ENCODE measurements at places on chromosomes 3 and 15. TPM values are rescaled to one million over a fixed set of nuclear protein-coding genes. Genes with fewer than 3 reads are reported as not detected.

Gene SAMMSON
- total RNA-seq, result not detected

Gene PIAS1
- 27.8 TPM for total RNA-seq

Gene C2CD4A
- total RNA-seq, result 0.05 TPM

Gene ENTPD3
- total RNA-seq, result not detected

Gene GOLGA6L7
- not detected for total RNA-seq

Gene VEPH1
- not detected for total RNA-seq

Gene ILDR1
- 0.16 TPM for total RNA-seq

Gene FSTL1
- 0.12 TPM for total RNA-seq

- no peak overlapping the region for H3K27ac ChIP-seq
- H3K4me1 ChIP-seq, result no peaks in the 10 kb centered on the region
- H3K4me3 ChIP-seq, result no peak overlapping the region
- no peaks in the 10 kb centered on the region for H3K27me3 ChIP-seq
- DNase-seq, result no peak
These were observed 1081.7 kb downstream of the NAALADL2 start for GRCh38 chr3:175940881-175941280.

GRCh38 chr3:57314204-57314603 lies 21.7 kb upstream of the ASB14 start:
- H3K4me1 ChIP-seq, result no peaks in the 10 kb centered on the region
- H3K36me3 ChIP-seq, result no peaks in the 10 kb centered on the region
- H3K4me3 ChIP-seq, result no peak overlapping the region
- no peak overlapping the region for H3K27ac ChIP-seq
- H3K27me3 ChIP-seq, result peaks cover 27% of the 10 kb centered on the region

Measured in activated CD4-positive, alpha-beta T cell treated with anti-CD3 and anti-CD28 coated beads, Interleukin-2, amount 10 ng/mL, durations not matched to agents 24 days and 14 days (primary cell).